ENCODE measurements at places on chromosomes 11 and 22. TPM values are rescaled to one million over a fixed set of nuclear protein-coding genes. Genes with fewer than 3 reads are reported as not detected.

Gene NOL12
- total RNA-seq = 16.2 TPM

Gene CCDC86
- 10.2 TPM for total RNA-seq

Gene MISFA
- 3.0 TPM for total RNA-seq

Gene TMEM191C
- total RNA-seq = 1.6 TPM

Gene MAPK8IP2
- total RNA-seq = 2.3 TPM

Gene OR8B12
- total RNA-seq = not detected

Gene RAC2
- total RNA-seq = 40.9 TPM

Gene CHRNA10
- 0.67 TPM for total RNA-seq

GRCh38 chr11:1041936-1042608 is 5.6 kb upstream of the MUC6 start:
- no peak overlapping the region for H3K4me3 ChIP-seq
- H3K36me3 ChIP-seq = no peaks in the 10 kb centered on the region
- peak; percentile 80 for DNase-seq
- no peak overlapping the region for H3K27ac ChIP-seq
- no peaks in the 10 kb centered on the region for H3K4me1 ChIP-seq
- H3K27me3 ChIP-seq = peaks cover 59% of the 10 kb centered on the region

- no peak overlapping the region for H3K27ac ChIP-seq
- H3K4me3 ChIP-seq = no peak overlapping the region
- H3K36me3 ChIP-seq = peaks cover 14% of the 10 kb centered on the region
Measured at GRCh38 chr11:1554981-1555712, 16.9 kb downstream of the DUSP8 start.

DNA sequence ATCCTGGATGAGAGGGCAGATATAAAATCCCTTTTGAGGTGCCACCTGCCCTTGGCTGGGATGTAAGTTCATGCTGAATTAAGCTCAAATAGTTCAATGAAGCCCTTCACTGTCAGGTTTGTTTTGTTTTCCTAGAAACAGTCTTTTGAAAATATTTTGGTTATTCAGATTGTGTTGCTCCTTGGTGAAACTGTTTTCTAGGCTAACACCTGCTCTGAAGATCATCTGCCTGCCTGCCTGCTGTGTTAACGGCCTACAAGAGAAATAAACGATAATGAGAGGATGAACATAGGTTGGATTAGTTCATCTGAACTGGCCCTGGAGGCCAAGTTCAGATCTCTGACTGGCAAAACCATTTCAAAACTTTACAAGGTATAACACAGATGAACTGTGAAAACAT is 67.4 kb downstream of the ZBTB44 start:
- no peak for DNase-seq
- no peaks in the 10 kb centered on the region for H3K4me1 ChIP-seq
- H3K36me3 ChIP-seq = no peaks in the 10 kb centered on the region
- no peak overlapping the region for H3K4me3 ChIP-seq
- H3K27me3 ChIP-seq = no peaks in the 10 kb centered on the region

- H3K27ac ChIP-seq = no peak overlapping the region
- no peaks in the 10 kb centered on the region for H3K27me3 ChIP-seq
- H3K4me1 ChIP-seq = peaks cover 11% of the 10 kb centered on the region
- no peak for DNase-seq
Measured at GRCh38 chr11:120714438-120714837, 202.9 kb downstream of the GRIK4 start.

- H3K4me1 ChIP-seq = no peaks in the 10 kb centered on the region
- H3K27me3 ChIP-seq = no peaks in the 10 kb centered on the region
- no peak overlapping the region for H3K27ac ChIP-seq
- peaks cover 68% of the 10 kb centered on the region for H3K36me3 ChIP-seq
Measured at GRCh38 chr11:63909591-63910506, 7.1 kb downstream of the RCOR2 start.

DNA sequence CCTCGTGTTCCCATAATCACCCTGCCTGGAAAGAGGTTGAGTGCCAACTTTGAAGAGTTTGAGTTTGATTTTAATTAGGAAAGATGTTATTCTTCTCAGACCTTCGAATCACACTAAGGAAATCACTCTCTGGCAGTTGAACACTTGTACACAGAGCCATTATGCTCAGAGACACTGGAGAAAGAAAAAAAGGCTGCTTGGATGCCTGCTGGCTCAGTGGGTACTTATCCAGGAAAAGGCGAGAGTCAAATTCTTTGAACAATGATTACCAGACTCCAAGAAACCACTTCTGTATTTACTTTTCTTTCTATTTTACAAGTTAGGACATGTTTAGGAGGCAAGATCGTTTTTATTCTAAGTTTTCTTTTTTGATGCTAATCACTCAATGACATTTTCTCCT is 438.5 kb upstream of the FAT3 start:
- H3K4me3 ChIP-seq = no peak overlapping the region
- DNase-seq = no peak
- no peaks in the 10 kb centered on the region for H3K36me3 ChIP-seq
- H3K4me1 ChIP-seq = no peaks in the 10 kb centered on the region
- H3K27me3 ChIP-seq = no peaks in the 10 kb centered on the region

GRCh38 chr11:71245601-71246391 is 6.6 kb downstream of the SHANK2 start:
- H3K27ac ChIP-seq = no peak overlapping the region
- H3K4me1 ChIP-seq = peaks cover 5% of the 10 kb centered on the region
- no peaks in the 10 kb centered on the region for H3K36me3 ChIP-seq
- no peak for DNase-seq

DNA sequence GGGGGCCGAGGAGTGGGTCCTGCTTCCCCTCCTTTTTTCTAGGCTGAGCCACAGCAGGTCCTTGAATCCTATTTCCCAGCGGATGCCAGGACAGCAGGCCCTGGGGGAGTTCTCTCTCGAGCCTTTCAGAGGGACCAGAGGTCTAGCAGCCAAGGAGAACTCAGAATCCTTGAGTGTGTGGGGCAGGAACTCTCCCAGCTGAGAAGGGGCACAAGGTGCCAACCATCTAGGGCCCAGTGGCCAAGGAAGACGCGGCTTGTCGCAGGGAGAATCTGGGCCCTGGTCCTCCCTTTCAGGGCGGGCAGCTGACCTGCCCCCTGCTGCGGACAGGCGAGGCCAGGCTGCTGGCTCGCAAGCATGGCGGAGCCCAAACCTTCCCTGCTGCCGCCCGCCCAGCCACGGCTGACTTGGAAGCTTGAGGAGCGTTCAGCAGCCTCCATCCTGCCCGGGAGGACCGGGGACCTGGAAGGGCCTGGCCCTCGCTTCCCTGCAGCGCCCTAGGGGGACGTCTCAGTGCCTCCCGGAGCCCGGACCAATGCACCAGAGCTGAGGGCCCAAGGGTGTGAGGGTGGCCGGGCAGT is 972 bp upstream of the TSSC4 start:
- no peaks in the 10 kb centered on the region for H3K27me3 ChIP-seq
- H3K36me3 ChIP-seq = no peaks in the 10 kb centered on the region
- DNase-seq = no peak

DNA sequence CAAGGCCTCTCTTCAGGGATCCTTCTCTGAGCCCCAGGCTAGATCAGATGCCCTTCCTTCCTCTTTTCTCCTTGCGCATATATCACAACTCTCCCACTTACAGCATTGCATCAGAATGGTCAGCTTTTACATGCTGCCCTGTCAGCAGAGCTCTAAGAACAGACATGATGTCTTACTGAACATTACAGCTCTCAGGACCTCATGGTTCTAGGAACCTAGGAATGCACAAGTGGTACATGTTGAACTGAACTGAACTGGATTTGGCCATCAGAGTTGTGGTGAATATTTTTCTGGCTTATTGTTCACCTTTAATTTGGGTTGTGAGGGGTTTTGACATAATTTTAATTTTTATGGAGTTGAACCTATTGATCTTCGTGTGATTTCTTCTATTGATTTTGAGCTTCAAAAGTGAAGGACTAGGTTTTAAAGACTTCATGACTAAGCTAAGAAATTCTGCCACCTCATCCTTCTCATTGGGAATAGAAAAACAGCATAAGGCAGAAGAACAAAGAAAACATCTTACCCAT is 37.7 kb upstream of the SPON1 start:
- no peaks in the 10 kb centered on the region for H3K36me3 ChIP-seq
- peaks cover 3% of the 10 kb centered on the region for H3K4me1 ChIP-seq
- H3K4me3 ChIP-seq = no peak overlapping the region
- H3K27ac ChIP-seq = no peak overlapping the region
- no peaks in the 10 kb centered on the region for H3K27me3 ChIP-seq

GRCh38 chr11:47611348-47611794 is 17.2 kb upstream of the C1QTNF4 start:
- H3K4me3 ChIP-seq = no peak overlapping the region
- no peaks in the 10 kb centered on the region for H3K36me3 ChIP-seq
- no peaks in the 10 kb centered on the region for H3K27me3 ChIP-seq
- DNase-seq = no peak
- no peaks in the 10 kb centered on the region for H3K4me1 ChIP-seq

DNA sequence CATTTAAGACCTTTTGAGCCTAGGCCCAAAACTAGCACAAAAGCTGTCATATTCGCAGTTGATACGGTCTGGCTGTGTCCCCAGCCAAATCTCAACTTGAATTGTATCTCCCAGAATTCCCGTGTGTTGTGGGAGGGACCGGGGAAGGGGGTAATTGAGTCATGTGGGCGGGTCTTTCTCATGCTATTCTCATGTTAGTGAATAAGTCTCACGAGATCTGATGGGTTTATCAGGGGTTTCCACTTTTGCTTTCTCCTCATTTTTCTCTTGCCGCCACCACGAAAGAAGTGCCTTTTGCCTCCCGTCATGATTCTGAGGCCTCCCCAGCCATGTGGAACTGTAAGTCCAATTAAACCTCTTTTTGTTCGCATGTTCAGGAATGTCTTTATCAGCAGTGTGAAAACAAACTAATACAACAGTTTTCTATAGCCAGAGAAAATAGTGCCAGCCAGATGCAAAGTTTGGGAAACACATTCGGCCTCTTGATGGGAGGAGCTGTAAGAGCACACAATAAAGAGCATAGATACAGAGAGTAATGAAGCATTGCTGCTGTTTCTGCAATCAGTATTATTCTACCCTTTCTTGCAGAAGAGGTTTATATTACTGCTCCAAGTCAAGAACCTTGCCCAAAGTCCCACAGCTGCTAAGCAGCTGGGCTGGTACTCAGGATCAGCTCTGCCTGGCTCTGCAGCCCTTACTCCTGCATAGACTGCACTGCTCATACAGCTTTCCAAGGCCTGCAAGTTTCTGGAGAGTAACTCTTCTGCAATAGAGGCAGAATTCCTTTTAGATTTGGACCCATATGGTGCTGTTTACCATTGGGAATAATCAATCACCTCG is 2.0 kb upstream of the ZNF195 start:
- no peaks in the 10 kb centered on the region for H3K27me3 ChIP-seq
- H3K36me3 ChIP-seq = peaks cover 9% of the 10 kb centered on the region
- DNase-seq = no peak
- H3K4me1 ChIP-seq = no peaks in the 10 kb centered on the region
- H3K4me3 ChIP-seq = peak overlapping the region; percentile 1

GRCh38 chr22:48402591-48403031 is 1425.1 kb downstream of the BRD1 start:
- H3K27me3 ChIP-seq = peaks cover 5% of the 10 kb centered on the region
- H3K4me1 ChIP-seq = no peaks in the 10 kb centered on the region
- no peak for DNase-seq
- H3K4me3 ChIP-seq = no peak overlapping the region

- no peak overlapping the region for H3K4me3 ChIP-seq
- no peak for DNase-seq
- peaks cover 4% of the 10 kb centered on the region for H3K4me1 ChIP-seq
- no peaks in the 10 kb centered on the region for H3K27me3 ChIP-seq
- no peak overlapping the region for H3K27ac ChIP-seq
- no peaks in the 10 kb centered on the region for H3K36me3 ChIP-seq
Measured at GRCh38 chr11:8031248-8032115, 44.3 kb downstream of the EIF3F start.

DNA sequence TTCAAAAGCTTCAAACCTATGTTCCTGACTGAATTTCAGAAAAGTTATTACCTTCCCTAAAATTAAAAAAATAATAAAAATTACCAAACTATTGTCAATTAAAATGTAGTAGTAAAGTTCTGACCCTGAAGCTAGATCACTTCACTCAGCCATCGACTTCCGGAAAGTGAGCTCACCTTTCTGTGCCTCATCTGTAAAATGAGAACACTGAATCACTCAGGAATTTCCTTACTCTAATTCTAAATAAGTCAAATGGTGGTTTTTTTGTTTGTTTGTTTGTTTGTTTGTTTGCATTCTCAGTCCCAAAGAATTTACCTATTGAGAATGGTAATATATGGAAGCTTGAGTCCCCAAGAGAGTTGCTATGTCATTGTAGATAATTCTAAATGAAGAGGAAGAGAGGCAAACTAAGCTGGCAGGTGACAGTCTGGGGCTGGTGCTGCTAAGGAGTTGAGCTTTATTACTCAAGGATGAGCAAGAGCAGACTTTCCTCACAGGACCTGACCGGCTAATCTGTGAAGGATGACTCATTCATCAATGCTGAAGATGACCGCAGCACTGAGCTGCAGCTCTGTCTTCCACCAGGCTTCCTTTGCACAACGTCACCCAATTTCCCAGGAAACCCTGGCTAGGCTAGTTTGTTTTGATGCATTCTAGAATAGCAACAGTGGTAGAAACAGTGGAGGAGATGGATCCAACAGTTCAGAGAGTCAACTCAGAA is 248.8 kb downstream of the RAB38 start:
- no peaks in the 10 kb centered on the region for H3K36me3 ChIP-seq
- no peaks in the 10 kb centered on the region for H3K4me1 ChIP-seq
- H3K4me3 ChIP-seq = no peak overlapping the region
- DNase-seq = no peak
- H3K27ac ChIP-seq = no peak overlapping the region

DNA sequence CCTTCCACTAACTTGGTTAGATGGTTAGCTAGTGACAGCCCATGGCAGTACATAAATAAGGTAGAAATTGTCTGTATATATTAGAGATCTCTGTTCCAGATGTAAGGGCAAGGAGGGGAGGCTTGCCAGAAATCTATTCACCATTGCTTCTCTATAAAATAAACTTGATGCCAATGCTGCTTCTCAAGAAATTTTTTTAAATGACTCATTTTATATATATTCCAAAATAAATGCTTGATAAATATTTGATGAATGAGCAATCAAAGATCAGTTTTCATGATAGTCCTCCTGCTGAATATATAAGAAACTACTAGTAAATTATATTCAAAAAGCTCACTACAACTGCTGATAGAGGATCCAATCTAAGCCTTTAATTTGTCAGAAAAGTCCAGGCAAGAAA is 710.6 kb upstream of the CCDC179 start:
- no peak for DNase-seq
- no peak overlapping the region for H3K27ac ChIP-seq
- no peaks in the 10 kb centered on the region for H3K4me1 ChIP-seq
- H3K27me3 ChIP-seq = no peaks in the 10 kb centered on the region
- H3K36me3 ChIP-seq = no peaks in the 10 kb centered on the region

DNA sequence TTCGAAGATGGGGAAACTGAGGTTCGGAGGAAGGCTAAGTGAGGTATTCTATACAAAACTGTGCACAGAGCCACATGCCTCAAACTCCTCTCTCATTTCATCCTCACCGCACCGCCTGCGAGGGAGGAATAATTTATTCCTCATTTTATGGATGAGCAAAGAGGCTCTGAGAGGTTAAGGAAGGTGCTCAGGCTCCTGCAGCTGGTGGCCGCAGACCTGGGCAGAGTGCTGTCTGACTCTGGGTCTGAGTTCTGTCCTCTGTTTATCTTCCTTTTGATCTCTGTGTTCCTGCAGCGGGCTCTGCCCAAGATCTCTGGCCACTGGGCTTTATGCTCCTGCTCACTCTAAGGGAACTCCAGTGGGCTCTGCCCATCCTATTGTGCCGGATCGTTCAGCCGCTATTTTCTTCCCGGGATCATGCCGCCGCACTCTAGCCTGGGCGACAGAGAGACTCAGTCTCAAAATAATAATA is 59.5 kb downstream of the MCM5 start:
- peak; percentile 23 for DNase-seq
- H3K27ac ChIP-seq = no peak overlapping the region
- H3K36me3 ChIP-seq = no peaks in the 10 kb centered on the region
- H3K4me1 ChIP-seq = no peaks in the 10 kb centered on the region
- H3K4me3 ChIP-seq = no peak overlapping the region

All from left lung (tissue), 14 donors.